CD8-positive, alpha-beta memory T cell (primary cell): ENCODE measurements at places on chromosomes 5 and 9.

DNA sequence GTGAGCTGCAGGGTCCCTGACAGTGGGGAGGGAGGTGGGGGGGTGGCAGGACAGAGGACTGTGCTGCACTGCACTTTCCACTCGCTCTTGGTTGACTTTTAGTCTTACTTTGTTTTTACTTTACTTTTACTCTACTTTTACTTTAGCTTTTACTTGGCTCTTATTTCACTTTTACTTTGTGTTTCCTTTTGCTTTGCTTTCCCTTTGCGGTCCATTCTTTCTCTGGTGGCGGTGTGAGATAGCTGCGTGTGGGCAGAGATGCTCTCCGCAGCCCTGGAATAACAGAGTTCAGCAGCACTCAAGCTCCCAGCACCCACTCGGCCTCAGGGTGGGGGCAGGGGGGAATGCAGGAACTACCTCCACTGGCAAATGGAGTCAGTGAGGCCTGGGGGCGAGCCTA, 4.7 kb downstream of the AK8 start:
- no peak for DNase-seq

DNA sequence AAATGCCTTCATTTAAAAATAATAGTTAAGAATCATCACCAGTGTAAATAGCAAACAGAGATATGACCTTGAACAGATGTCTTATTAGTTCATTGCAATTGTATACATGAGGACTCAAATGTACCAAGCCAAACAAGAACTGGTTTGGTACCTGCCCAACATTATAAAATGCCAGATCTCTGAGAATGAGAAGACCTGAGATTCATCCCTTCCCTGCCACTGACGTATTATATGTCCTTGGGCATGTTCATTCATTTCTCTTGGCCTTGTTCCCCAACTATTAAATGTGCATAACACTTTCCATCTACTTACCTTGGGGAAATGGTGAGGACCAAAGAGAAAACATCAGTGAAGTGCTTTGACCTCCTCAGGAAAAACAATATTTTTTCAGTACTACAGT, 33.6 kb upstream of the ERBIN start:
- no peak for DNase-seq

- no peak for DNase-seq
Measured at GRCh38 chr9:89659473-89659872, 54.7 kb downstream of the GADD45G start.

DNA sequence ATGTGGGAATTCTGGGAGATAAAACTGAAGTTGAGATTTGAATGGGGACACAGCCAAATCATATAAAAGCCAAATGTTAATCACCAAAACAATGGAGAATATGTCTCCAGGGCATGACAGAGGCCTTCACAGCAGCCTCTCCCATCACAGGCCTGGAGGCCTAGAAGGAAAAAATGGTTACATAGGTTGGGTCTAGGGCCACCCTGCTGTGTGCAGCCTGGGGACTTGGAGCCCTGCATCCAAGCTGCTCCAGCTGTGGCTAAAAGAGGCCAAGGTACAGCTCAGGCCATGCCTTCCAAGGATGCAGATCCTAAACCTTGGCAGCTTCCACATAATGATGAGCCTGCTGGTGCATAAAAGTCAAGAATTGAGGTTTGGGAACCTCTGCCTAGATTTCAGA, 85.1 kb downstream of the JAKMIP2 start:
- DNase-seq = no peak

DNA sequence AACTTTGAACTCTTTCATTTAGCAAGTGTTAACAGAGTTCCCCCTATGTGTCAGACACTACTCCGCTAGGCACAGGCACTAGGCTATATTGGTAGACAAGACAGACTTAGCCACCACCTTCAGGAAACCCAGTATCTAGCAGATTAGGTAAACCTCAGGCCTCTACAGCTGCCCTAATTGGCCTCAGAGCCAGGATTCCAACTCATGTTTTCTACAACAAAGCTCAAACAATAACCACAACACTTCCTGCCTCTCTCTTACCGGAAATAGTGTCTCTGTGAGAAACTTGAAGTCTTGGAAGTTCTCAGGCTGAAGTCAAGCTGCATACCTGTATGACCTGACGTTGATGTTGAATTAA, 116.6 kb upstream of the SLC44A1 start:
- peak; percentile 87 for DNase-seq

DNA sequence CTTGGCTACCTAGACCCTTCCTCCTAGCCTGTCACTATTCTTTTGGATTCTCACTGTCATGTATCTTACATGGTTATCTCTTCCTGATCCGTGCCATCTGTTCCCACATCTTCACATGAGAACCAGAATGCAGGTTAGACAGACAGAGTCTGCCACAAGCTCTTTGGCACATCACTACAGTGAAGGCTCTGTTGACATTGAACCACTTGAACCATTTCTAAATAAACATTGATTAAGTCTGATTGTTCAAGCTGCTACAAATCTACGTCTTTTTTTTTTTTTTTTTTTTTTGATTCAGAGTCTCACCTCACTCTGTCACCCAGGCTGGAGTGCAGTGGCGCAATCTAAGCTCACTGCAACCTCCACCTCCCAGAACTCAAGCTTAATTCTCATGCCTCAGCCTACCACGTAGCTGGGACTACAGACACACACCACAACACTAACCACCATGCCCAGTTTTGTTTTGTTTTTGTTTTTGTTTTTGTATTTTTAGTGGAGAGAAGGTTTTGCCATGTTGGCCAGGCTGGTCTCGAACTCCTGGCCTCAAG, 85.1 kb upstream of the LRRTM2 start:
- DNase-seq = no peak

GRCh38 chr5:170168797-170169196, 63.1 kb downstream of the FOXI1 start:
- no peak for DNase-seq

- no peak for DNase-seq
Measured at GRCh38 chr5:72498284-72498683, 8.9 kb downstream of the ZNF366 start.

DNA sequence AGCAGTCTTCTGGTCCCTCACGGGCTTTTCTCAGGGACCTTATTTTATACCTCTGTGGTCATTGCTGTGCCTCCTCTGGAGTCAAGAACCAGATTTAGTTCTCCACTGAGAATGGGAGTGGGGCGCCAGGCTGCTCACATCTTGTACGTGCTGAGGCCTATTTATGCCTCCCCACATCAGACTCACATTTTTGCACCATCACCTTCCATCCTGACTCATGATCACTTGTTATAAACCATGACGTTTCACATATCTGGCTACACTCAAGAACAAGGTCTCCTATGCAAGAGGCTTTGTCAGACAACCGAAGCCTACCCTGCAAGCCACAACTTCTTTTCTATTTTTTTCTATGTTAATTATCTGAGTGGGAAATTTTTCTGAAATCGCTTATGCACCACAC, 10.7 kb downstream of the PRUNE2 start:
- DNase-seq = no peak

DNA sequence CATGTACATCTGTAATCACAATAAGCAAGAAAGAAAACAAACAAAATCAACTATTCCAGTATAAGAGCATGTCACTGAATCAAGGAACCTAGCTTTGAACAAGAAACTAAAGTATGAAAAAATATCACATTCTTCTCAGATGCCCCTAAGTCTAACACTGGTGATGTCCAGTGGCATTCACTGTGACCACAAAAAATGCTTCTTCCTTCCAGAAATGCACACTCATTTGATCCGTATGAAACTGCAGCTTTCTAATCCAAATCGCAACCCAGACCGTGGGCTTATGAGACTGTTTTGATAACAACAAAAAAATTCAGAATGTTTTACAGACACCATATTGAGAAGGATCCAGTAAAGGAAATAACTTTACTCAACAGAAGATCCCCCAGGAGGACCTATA, 320.1 kb upstream of the TARS1 start:
- no peak for DNase-seq

- no peak for DNase-seq
Measured at GRCh38 chr5:116508835-116509234, 65.8 kb downstream of the SEMA6A start.

DNA sequence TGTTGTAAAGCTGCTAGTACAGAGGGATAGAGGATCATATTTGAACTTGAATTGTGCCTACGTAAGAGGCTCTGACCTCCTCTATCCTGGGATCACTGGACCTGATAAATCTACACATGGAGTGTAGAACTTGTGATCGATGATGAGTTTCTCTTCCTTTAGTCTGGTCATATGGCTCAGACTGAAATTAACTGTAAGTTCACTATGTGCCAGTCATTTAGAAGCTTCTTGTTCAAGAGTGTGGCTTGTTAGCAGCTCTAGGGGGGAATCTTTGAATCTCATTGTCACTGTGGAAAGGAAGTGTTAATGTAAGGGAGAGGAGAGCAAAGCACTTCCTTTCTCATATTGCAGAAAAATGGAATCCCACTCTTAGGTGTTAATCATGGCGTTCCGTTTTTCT, 12.1 kb downstream of the ZBTB34 start:
- no peak for DNase-seq

GRCh38 chr5:131563434-131564228, 71.4 kb downstream of the RAPGEF6 start:
- no peak for DNase-seq

DNA sequence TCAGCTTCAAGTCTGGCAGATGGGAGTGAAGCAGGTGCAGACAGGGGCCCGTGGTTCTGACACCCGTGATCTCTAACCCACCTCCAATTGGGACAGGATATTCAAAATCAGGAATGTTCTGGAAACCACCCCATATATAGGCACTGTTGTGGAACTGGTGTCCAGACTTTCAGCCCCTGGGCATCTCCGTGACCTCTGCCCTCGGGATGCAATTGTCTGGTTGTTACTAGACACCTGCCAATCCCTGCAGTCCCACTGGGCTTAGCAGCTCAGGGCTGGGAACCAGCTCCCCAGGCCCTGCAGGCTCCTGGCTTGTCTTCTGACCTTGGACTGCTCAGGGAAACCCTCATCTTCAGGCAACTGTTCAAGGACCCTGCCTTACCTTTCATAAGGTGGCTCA, 38.8 kb downstream of the NTNG2 start:
- DNase-seq = no peak

GRCh38 chr5:103264508-103264907, 5.9 kb downstream of the MACIR start:
- no peak for DNase-seq

GRCh38 chr9:85884256-85884655, 56.7 kb upstream of the NAA35 start:
- DNase-seq = no peak

DNA sequence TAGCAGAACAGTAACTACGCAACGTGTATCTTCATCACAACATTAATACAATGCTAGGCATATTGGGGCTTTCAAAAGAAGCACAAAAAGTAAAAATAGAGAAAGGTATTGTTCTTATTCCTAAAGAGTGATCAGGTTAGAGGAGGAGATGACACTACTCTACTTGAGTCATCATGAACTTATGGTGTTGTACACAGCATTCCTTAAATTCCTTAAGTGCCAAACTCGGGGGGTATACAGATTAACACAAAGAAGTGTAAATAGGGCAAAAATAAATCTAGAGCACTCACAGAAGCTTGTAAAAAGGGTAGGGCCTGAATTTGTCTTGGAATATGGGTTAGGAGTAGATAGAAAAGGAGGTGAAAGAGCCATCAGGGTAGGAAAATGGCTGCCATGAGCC, 308.0 kb upstream of the DAP start:
- no peak for DNase-seq

DNA sequence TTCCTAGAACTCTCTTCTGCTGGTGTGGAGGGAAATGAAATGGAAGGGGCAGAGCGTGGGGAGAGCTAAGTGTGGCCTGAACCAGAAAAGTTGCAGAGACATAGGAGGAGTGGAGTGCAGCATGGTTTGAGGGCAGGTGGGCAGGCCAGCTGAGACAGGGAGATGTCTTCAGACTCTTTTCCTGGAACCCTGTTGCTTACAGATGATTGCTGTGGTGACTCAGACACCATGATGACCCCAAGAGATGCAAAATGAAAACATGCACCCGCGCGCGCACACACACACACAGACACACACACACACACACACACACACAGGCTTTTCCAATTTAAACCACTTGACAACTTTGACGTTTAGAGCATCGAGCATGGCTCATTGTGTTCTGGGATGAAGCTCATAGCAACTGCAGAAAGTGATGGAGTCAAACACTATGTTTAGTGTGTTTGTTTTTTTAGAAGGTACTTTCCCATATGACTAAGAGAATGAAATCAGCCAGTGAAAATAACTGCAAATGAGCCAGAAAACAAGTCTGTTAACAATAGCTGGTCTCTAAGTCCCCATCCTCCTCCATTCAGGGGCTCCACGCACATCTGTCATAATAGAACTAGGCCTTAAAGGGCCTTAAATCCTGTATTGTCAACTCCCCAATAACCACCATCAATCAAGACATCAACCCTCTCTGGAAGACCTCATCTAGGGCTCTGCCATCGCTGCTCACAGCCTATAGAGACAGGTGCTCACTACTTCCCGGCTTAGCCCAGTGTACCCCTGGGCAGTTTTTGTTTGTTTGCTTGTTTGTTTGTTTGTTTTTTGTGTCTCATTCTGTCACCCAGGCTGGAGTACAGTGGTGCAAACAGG, 9.6 kb downstream of the TMOD1 start:
- no peak for DNase-seq

DNA sequence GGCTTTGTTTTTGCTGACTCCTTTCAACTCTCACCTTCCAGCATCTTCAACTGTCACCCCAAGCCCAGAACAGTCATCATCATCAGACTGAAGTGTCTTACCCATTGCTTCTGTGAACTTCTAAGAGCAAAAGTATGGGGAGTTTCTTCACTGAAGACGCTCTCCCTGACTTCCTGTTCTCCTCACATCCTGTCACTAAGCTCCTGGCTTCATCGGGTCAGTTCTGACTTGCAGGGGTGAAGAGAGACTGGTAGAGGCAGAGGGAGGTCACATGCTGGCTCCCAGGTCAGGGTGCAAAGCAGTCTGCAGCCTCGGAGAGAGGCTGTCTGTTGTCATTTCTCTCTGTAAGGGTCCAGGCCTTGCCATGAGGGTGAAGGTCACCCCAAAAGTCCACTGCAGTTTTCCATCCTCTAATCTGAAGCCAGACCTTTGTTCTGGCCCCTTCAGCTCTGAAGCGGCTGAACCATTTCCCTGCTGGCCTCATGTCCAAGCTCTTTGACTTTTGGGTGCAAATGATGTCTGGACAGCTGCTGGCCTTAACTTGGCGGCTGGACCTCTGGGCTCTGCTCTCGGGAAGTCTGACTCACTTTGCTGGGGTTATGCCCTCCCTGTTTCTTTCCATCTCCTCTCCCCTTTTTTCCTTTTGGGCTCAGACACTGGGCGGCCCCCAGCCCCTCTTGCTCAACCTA, 305.0 kb downstream of the RAB3C start:
- DNase-seq = no peak

DNA sequence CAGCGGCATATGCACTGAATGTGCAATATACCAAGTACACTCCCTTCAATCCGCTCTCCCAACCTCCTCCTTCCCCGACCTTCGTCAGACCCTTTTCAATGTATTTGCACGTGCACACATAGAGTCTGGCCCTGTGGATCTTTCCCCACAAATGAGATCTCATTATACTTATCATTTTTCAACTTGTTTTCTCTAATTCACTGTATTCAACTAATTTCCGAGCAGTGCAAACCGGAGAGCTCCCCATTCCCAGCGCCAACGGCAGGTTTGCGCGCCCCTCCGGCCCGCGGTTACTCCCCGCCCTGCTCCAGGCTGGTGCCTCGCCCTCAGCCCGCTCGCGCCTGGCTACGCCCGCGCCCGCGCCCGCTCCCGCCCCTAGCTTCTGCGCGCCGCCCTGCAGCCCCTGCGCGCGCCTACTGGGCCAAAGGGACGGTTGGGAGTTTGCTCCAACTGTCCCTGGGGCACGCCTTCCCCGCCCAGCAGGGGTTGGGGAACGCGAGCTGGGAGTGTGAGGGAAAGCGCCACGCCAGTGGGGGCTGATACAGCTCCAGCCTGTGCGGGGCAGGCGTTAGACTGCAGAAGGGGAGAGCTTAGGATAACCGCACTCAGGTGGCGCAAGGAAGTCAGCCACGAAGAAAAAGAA, 3.3 kb upstream of the CDC20B start:
- no peak for DNase-seq
